ENCODE measurements at places on chromosomes 5 and 9.

- DNase-seq, result no peak
Observed at GRCh38 chr9:2320114-2320513, 301.5 kb upstream of the VLDLR start.

- DNase-seq, result no peak
Observed at GRCh38 chr5:59385700-59386099, 507.8 kb downstream of the PDE4D start.

GRCh38 chr5:150904479-150905311 lies at the start of gene ZNF300:
Gene ZNF300, minus strand, starts transcription at chr5:150904980. Its CDS starts 1,825 bp downstream, at chr5:150903155.
- DNase-seq, result peak; percentile 51

GRCh38 chr5:87298692-87299362 lies 31.1 kb downstream of the RASA1 start:
- no peak for DNase-seq

GRCh38 chr5:65907135-65907534 lies 19.2 kb upstream of the ERBIN start:
- DNase-seq, result no peak

GRCh38 chr9:2666569-2666968 lies 45.0 kb downstream of the VLDLR start:
- DNase-seq, result no peak

DNA sequence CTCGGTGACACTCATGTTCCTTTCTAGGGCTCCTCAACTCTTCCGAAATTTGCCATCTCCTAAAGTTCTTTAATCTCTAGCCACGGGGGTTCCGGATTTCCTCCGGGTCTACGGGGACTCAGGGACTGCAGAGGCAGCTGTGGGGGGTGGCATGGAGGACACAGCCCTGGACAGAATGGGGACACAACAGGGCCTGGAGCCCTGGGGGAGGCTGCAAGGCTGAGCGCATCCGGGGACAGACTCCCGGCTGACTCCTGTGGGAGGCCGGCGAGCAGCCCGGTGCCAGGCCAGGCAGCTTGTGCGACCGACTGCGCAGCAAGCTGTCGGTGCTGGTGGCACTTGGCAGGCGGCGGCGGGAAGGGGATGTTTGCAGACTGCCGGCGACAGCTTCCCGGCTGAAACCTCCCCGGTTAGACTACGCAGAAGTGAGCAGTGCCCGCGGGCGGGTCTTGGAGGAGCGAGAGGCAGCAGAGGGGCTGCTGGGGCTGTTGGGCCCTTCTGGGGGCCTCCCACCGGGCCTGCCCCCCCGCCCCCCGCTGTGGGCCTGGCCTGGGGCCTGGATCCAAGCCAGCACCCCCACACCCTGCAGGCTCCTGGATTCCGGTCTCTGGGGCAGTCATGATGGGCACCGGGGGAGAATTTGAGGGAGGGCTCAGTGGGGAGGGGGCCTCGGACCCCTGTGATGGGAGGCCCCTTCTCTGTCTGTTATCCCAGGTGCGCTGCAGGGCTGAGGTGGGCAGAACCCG lies 28.7 kb upstream of the UBAC1 start:
- peak; percentile 33 for DNase-seq

GRCh38 chr5:12848709-12849108 lies 944.5 kb upstream of the CTNND2 start:
- no peak for DNase-seq

DNA sequence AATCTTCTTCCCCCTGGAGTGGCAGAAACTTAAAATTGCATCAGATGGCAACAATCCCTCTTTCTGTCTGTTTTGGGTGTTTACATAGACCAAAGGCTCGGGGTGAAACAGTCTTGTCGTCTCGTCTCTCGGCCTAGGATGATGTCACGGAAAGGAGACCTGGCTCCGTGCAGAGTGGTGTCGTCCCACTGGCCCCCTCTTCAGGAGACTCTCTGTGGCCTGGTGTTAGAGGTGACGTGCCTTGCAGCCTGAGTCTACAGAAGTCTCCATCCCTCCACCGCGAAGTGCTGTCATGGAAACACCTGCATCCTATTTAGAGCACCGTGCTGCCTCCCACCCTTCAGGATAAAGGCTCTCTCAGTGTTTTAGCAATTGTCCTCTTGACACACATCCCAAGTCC lies 409.7 kb downstream of the IRX1 start:
- DNase-seq, result no peak

GRCh38 chr5:67248703-67249589 lies 52.3 kb upstream of the CD180 start:
- no peak for DNase-seq

DNA sequence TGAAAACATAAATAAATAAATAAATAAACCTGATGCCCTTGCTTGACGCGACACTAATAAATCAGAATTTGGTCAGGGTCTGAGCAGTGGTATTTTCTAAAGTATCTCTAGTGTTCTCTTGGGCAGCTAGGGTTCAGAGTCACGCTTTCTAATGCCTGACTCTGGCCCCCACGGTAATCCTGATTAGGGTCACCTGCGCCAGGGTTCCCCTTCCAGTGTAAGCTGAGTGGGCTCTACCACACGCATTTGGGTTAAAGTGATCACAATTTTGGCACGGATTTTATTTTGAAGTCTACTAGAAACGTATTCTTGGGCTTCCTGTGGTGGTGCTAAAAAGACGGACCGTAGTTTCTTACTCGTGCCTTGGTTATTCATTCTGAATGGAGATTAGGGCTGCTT lies 651 bp downstream of the TTC1 start:
- no peak for DNase-seq

GRCh38 chr5:171872666-171873065 lies 87.0 kb downstream of the SMIM23 start:
- DNase-seq, result no peak

- DNase-seq, result no peak
Observed at GRCh38 chr5:104551628-104552027, 989.0 kb upstream of the NUDT12 start.

DNA sequence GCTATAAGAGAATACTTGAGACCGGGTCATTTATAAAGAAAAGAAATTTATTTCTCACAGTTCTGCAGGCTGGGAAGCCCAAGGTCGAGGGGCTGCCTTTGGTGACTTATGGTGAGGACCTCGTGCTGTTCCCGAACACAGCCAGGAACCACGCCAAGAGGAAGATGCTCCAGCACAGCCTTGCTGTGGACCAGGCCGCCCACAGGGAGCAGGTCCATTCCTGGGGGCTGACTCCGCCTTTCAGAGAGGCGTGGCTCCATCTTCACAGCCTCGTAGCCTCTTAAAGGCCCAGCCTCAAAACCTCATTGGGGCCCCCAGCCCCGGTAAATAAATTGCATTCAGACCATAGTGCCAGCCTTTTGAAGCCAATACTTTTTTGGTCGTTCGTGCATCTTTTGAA lies 93.5 kb upstream of the CACNA1B start:
- no peak for DNase-seq

- DNase-seq, result no peak
Observed at GRCh38 chr9:115229496-115229895, 111.5 kb upstream of the TNC start.

GRCh38 chr9:84136119-84136868 lies 155.7 kb downstream of the RMI1 start:
- no peak for DNase-seq

DNA sequence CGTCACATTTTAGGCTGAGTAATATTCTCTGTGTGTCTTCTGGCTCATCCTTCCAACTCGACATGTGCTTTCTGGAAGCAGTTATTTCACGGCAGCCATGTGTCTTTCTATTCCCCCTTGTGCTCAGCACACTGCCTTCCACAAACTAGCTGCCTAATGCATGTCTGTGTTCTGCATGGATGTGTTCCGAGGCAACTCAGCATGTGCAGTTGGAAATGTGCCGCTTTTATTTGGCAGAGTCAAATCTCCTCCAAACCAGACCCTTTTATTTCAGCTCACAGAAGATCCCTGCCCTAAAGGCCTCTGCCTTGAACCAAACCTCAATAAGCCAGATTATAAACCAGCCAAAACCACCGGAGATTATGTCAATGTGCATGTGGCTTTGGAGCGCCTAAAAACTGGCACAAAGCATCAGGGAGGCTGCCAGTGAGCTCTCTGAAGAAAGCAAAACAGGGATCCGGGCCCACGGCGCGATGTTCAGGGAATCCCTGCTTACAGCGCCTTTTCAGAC lies 360.2 kb downstream of the DEPDC1B start:
- no peak for DNase-seq

DNA sequence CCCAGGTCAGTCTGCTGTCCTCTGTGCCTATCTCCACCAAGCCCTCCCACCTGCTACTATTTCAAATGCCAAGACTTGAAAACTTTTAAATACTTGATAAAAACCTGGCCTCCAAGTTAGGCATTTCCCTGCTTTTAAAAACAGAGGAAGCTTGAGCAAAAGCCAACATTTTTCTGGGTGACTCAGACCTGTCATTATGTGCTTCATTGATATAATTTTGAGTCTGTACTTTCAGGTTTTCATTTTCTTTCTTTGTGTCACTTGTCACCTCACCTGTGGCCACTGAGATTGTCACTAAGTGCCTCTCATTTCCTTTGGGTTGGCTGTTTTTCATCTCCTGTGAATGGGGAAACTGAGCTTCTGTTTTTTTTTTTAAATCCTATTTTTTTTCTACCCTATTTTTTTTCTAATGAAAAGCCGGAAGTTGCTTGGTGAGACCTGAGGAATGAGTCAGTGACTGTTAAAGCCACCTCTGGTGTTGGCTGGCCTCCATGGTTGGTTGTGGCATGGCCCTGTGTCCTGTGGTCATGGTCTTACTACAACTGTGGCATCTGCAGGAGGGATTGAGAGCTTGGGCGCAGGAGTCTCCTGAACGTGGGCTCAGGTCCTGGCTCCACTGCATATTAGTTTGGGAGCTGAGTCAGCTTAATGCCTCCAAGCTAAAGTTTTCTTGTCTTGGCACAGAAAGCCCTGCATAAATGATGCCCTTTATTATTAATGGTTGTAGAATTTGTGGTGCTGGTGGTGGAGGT lies 56.7 kb downstream of the ARHGAP26 start:
- peak; percentile 18 for DNase-seq

DNA sequence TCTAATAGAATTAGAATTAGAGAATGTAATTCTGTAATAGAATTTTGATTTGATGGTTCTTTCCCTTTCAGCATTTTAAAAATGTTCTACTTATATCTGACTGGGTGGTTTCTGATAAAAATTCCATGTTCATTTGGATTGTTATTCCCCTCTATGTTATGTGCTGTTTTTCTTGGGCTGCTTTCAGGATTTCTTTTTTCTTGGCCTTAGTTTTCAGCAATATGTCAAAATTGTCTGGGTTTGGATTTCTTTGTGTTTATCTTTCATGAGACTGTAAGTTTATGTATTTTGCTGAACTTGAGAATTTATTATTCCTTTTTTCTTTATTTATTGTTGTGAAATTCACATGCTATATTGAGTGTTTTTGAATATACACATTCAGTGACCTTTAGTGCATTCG lies 189.1 kb downstream of the RANBP17 start:
- no peak for DNase-seq

- no peak for DNase-seq
Observed at GRCh38 chr9:120434532-120434931, 145.4 kb downstream of the CDK5RAP2 start.

GRCh38 chr5:125160787-125161502 lies 414.5 kb upstream of the ZNF608 start:
- DNase-seq, result no peak

DNA sequence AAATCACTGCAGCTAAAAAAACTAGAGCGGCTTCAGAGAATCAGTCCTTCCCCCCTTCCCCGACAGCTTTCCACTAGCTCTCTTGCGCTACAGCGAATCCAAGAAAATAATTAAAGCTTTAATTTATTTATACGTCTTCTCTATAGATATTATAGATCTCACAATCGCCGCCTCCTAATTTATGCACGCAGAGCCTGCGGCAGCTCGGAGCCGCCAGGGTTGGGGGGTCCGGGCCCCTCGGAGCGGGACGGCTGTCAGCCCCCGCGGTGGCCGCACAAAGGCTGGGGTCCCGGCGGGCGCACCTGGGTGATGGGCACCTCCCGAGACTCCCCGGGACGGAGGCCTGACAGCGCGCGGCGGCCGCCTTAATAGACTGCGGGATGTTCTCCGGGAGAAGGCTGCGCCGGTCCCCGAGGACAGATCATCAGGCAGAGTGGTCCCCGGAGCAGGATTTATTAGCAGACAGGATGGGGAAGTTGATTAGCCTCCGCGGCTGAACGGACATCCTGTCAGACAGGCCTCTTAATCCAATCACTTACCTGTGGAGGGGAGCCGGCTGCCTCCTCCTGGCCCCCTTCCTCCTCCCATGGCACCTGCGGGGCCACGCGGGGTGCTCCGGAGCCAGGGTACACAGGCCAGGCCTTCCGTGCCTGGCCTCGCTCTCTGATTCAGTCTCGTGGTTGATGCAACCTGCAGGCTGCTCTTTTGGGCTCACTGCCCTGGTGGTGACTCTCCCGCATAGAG lies 166.8 kb downstream of the MELK start:
- no peak for DNase-seq

DNA sequence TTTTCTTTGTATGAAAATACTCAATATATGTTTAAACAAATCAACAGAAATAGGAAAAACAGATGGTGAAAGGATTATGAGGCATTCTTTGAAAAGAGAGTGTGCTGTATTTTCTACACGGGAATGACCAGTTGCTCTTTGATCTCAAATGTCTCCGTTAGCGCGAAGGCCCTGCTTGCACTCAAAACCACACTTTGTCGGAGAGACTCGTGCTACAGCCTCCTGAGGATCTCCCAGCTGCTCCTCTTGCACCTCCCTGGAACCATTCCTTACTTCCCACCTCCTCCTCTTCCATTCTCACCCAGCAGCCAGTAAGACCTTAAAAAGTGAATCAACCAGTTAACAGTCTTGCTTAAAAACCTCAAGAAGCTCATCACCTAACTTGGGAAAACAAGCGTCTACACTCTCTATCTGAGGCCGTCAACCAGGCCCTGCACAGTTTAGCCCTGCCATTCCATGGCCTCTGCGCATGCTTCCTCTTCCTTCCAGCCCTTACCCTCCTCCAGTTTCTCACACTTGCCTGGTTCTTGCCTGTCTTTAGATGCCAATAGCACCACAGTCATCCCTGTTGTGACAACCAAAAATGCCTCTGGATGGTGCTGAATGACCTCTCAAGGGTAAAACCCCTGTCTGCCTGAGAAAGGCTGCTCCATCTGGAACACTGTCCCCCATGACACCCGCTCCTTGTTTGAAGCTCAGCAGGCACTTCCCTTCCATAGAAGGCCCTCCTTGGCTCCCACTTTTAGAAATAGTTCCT lies 594.7 kb upstream of the WWC1 start:
- DNase-seq, result no peak

GRCh38 chr5:181107699-181108098 lies 23.3 kb downstream of the OR2V1 start:
- no peak for DNase-seq

Data from CD4-positive, alpha-beta T cell treated with Interferon alpha-2 for 1 hour (primary cell).